ENCODE measurements at places on chromosomes 16 and 17. TPM values are rescaled to one million over a fixed set of nuclear protein-coding genes. Genes with fewer than 3 reads are reported as not detected.
A peak's percentile ranks its signal among the peaks of the same experiment; 100 is the strongest.

DNA sequence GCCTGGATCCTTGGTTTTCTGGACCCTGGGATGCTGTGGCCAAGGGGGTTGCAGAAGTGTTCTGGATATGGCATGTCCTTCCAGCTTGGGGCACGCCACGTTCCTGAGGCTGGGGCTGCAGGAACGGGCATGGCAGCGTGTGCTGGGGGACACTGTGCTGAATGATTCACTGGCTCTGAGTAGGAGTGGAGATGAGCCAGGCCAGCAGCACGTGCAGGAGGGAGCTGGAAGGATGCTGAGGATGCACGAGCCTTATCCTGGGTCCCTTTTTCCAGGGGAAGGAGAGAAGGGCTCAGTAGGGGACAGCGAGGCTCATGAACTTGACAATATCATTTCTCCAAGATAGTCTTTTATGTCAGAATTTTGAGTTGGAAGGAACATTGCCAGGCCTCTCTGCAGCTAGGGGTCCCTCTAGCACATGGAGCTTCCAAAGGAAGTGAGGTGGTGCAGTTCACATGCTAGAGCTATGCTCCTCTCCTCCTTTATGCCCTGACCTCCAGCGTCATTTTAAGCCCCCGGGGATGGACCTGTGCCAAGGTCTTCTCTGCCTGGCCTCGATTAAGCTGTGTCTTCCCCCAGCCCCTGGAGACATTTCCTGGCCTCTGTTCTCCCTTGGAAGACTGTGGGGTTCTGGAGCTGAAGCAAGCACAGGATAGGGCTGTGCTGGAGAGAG lies 125.9 kb downstream of the OR1D5 start:
- no peak overlapping the region for H3K4me3 ChIP-seq
- no peak for DNase-seq
- H3K4me1 ChIP-seq = no peaks in the 10 kb centered on the region
- H3K27ac ChIP-seq = no peak overlapping the region
- no peaks in the 10 kb centered on the region for H3K36me3 ChIP-seq
- H3K27me3 ChIP-seq = no peaks in the 10 kb centered on the region

DNA sequence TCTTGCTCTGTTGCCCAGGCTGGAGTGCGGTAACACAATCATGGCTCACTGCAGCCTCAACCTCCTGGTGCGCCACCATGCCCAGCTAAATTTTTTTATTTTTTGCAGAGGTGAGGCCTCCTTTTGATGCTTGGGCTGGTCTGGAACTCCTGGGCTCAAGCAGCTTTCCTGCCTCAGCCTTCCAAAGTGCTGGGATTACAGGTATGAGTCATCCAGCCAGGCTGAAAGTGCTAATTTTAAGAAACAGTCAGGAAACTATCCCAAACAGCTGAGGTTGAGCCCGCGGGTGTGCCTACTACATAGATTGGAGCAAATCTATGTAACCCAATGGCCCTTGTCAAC lies 738 bp upstream of the XPO6 start:
- H3K36me3 ChIP-seq = peaks cover 3% of the 10 kb centered on the region
- no peak for DNase-seq

GRCh38 chr16:50271148-50272041 lies 5.0 kb downstream of the ADCY7 start:
- H3K4me3 ChIP-seq = no peak overlapping the region
- H3K27me3 ChIP-seq = no peaks in the 10 kb centered on the region
- H3K36me3 ChIP-seq = no peaks in the 10 kb centered on the region
- H3K4me1 ChIP-seq = peaks cover 76% of the 10 kb centered on the region

GRCh38 chr17:39605492-39606433 lies 2.0 kb downstream of the NEUROD2 start:
- H3K36me3 ChIP-seq = no peaks in the 10 kb centered on the region
- H3K27me3 ChIP-seq = peaks cover 38% of the 10 kb centered on the region
- no peak overlapping the region for H3K27ac ChIP-seq
- DNase-seq = no peak
- H3K4me1 ChIP-seq = peaks cover 37% of the 10 kb centered on the region

GRCh38 chr17:49260817-49261291 lies 30.3 kb upstream of the PHOSPHO1 start:
- no peak for DNase-seq
- no peak overlapping the region for H3K27ac ChIP-seq
- peak overlapping the region; percentile 55 for H3K4me3 ChIP-seq
- H3K27me3 ChIP-seq = no peaks in the 10 kb centered on the region
- H3K4me1 ChIP-seq = peaks cover 6% of the 10 kb centered on the region

DNA sequence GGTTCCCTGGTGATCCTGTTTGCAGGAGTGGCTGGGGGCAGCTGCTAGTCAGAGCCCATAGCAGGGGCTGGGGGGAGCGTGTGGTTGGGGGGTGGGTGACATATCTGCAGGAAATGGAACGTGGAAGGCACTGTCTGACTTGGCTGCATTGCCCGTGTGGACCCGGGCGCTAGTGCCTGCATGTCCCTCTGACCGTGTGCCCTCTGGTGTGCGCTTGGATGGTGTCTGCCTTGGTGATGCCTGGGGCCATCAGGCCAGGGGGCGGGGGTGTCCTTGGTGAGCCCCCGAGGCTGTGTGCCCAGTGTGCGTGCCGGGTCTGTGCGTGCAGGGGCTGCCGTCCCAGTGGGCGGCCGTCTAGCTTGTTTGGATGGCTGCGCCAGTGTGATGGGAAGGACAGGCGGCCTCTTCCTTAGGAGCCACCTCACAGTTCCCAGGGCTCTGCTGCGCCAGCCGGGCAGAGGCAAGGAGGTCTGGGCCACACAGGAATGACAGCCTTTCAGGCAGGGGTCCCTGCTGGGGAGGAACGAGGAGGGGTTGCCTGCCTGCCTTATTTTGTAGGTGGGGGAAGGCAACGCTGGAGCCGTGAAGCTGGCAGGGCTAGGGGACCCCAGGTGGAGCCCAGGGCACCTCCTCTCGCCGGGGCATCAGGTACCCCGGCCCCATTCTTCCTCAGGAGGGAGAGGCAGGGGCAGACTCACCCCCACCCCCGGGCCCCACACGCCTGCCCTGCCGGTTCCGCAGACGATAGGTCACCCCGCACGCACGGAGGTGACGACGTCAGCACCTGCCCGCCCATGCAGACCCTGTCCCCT lies 693 bp downstream of the NDRG4 start:
- peak overlapping the region; percentile 53 for H3K27ac ChIP-seq
- DNase-seq = no peak
- no peaks in the 10 kb centered on the region for H3K36me3 ChIP-seq
- peak overlapping the region; percentile 71 for H3K4me3 ChIP-seq
- H3K27me3 ChIP-seq = no peaks in the 10 kb centered on the region
- H3K4me1 ChIP-seq = peaks cover 7% of the 10 kb centered on the region

Gene SLC16A3
- total RNA-seq = 67.0 TPM

Gene MAP2K4
- total RNA-seq = 44.9 TPM

Gene CACNG1
- total RNA-seq = not detected

Gene PROCA1
- total RNA-seq = 10.7 TPM

Gene MIEN1
- total RNA-seq = 31.2 TPM
